ENCODE measurements at places on chromosomes 3 and 15. TPM values are rescaled to one million over a fixed set of nuclear protein-coding genes. Genes with fewer than 3 reads are reported as not detected.

DNA sequence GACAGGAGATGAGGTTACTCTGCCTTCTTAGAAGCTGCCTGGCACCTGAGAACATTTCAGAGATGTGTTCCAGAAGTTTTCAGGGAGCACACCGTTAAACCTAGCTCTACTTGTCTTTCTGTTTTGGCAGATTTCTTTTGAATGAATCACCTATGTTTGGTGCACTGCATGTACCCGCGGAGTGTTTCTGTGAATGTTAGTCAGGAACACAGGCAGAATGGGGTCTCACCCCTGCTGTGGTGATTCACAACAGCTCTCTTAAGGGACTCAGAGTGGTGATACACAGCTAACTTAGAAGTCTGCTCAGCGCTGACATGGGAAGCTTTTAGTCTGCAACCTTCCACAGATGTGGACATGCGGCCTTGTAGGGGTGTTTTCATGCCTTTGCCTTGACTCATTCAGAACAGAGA, 24.0 kb downstream of the TSEN2 start:
- no peak for DNase-seq

Gene SYNPR
- total RNA-seq = 0.90 TPM

- DNase-seq = peak; percentile 38
These were observed 1.4 kb downstream of the HTD2 start for GRCh38 chr3:58307639-58308215.

DNA sequence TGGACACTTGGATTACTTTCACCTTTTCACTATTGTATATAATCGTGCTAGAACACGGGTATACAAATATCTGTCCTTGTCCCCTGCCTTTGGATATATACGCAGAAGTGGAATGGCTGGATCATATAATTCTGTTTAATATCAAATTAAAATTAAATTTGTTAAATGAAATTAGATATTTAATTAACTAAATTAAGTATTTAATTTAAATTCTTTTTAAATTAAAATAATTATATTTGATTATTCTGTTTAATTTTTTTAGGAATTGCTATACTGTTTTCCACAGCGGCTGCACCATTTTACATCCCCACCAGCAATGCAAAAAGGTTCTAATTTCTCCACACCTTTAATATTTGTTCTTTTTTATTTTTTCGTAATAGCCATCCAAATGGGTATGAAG, 84.3 kb downstream of the DOCK3 start:
- DNase-seq = no peak

Gene ZBED2
- 0.56 TPM for total RNA-seq

Gene FOXB1
- total RNA-seq = not detected

DNA sequence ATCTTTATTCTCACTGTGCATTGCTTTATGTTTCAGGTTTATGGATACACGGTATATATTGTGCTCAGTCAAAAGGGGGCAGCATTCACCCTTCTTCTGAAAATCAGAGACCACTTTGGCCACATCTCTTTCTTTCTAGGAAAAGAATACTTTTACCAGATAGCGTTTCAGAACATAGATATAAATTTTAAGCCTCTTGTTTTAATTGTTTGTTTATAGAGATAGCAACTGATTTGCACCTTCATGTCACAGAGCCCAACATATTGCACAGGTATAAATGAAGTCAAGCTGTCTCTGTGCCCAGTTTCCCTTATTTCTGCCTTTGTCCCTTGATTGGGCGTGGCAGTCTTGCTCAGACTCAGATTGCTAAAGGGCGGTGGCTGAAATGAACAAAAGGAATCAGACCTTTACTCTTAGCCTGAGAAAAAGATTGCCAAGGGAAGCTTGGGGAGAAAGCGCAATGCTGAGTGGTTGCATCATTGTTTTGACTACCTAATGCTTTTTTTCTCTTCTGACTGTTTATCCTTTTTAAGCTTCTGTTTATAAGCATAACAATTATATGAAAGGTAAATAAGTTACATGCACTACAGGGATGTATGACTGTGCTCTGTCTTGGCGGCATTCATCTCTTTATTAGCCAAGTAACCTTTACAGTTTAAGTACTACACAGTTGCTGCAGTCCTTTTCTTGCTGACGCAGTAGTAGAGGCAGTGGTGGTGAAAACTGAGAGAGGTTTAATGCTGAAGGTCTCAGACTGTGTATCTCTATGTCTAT, 70.8 kb upstream of the ZBTB20 start:
- DNase-seq = peak; percentile 63

Gene C3orf85
- not detected for total RNA-seq

GRCh38 chr15:70140025-70140542, 42.4 kb upstream of the TLE3 start:
- no peak for DNase-seq

Gene CKMT1B
- total RNA-seq = 5.4 TPM

DNA sequence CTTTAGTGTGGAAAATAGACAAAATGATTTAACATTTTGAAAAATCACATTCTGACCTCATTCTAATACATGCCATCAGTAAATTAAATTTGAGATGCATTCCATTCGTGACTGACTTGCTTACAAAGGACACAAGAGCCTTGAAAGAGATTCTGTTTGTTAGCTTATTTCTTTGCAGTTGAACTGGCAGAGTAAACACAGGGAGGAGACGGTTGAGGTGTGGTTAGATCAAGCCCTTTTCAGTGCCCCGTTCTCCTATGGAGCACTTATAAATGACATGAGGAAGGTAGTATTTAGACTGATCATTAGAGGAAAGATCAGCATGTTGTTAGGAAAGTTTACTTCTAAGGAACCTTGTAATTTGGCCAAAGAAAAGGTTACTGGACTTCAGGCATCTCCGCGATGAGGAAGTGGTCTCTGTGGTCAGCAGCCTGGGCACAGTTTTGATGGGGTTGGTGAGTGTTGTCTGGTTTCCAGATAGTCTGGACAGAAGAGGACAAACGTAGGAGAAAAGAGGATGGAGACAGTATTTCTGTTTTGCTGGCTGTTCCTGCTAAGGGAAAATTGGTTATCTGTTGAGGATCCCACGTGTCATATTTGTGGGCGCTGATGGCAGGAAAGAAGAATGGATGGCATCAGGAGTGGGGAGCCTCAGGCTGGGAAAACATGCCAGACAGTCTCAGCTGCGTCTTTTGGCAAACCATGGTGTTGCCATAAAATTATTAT, 328.9 kb upstream of the TBL1XR1 start:
- DNase-seq = peak; percentile 44

Data from Calu3 (cell line).